Stimulated activated CD8-positive, alpha-beta memory T cell treated with anti-CD3 and anti-CD28 coated beads, Interleukin-2, amount 100 ng/mL, for 1 hour (primary cell): ENCODE measurements at places on chromosomes 12 and 14.

- DNase-seq, result no peak
These were observed 469.2 kb downstream of the DIO2 start for GRCh38 chr14:79742142-79742541.

GRCh38 chr12:52018433-52019112, 11.8 kb downstream of the TAMALIN start:
- no peak for DNase-seq

GRCh38 chr12:4034921-4035320, 161.7 kb upstream of the PARP11 start:
- DNase-seq, result no peak

DNA sequence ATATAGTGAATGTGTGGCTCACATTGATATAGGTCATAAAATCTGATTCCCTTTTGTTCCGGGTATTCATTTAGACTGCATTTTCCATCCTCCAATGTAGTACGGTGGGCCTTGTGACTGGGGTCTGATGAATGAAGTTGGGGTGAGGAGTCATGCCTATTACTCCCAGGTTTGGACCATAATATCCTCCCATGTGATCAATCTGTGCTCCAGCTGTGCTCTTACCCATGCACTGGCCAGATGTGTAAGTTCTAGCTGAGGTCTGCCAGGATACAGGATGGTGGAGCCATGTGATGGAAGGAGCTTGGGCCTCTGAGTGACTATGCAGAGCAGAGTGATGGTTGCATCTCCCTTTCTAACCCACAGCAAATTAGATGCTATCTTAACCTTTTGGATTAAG, 1034.0 kb upstream of the TMEM132C start:
- DNase-seq, result no peak

DNA sequence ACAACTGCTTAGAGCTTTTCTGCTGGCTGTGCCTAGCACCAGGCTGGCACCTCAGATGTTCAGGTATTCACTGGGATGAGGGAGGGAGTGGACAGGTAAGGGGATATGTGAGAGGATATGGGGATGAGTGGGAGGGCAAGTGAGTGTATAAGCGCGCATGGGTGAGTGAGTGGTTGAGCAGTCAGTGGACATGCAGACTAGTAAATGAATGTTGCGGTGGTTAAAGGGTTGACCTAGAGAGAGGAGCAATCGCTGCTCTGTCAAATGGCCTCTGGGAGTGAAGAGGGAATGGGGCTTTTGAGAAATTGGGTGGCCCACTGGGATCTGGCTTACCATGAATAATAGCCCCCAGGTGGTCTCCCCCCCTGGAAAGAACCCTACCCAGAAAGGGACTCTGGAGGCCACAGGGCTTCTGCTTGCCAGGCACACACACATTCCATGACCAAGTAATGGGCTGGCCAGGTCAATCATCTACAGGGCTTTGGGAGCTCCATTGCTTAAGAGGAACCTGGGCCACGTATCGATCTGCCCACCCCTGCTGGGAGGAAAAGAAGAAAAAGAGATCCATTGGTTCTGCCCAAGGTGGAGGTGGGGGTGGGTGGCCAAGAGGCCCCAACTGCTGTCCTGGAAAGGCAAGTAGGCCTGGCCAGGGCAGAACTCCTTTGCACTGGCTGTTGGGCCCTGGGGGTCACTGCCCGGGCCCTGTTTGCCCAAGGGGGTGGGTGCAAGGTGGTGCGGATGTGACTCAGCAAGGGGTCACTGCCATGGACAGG, 30.8 kb upstream of the ZFP36L1 start:
- DNase-seq, result no peak

GRCh38 chr12:13945641-13946040, 35.8 kb downstream of the GRIN2B start:
- DNase-seq, result no peak
